ENCODE measurements at places on chromosomes 2 and 18. TPM values are rescaled to one million over a fixed set of nuclear protein-coding genes. Genes with fewer than 3 reads are reported as not detected.

- no peak for DNase-seq
Measured at GRCh38 chr2:122692400-122693083, 937.1 kb downstream of the TSN start.

DNA sequence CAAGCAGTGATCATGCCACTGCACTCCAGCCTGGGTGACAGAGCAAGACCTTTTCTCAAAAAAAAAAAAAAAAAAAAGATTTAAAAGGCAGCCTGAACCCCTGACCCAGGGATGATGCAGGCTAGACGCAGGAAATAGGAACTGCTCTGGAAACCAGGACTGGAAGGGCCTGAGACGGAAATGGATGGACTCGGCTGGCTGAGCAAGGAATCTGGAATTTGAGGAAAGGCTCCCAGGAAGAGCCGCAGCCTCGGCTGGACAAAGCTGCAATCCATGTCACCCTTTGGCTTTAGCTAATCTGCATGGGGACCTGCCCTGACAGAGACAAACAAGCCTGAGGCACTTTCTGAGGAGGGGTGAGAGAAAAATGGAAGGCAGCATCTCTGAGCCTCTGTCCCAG, 55.0 kb upstream of the DAPL1 start:
- DNase-seq: no peak

ESCO1 gene
- 48.8 TPM for total RNA-seq

DAW1 gene
- not detected for total RNA-seq

Measured in neural progenitor cell (in vitro differentiated cells).